Cortex of kidney (tissue), 1 donor: ENCODE measurements at places on chromosomes 6 and 20.

GRCh38 chr6:44740566-44741120 is 353.1 kb downstream of the CDC5L start:
- no peak for DNase-seq

DNA sequence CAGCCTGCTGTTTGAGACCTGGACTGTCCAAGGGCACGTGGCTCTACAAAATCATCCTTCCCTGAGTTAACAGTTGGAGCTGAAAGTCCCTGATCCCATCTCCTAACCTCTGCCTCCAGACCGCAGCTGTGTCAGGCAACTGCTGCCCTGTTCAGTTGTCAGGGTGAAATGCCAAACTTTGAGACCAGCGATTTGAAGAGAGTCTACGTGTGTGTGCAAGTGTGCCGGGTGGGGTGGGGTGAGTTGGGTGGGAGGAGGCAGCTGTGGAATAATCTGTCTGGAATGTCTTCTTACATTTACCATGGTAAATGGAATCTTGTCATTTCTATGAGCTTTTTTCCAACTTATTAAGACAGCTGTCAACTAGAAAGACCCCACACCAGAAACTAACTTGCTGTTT is 81.0 kb upstream of the FAM8A1 start:
- DNase-seq: no peak

DNA sequence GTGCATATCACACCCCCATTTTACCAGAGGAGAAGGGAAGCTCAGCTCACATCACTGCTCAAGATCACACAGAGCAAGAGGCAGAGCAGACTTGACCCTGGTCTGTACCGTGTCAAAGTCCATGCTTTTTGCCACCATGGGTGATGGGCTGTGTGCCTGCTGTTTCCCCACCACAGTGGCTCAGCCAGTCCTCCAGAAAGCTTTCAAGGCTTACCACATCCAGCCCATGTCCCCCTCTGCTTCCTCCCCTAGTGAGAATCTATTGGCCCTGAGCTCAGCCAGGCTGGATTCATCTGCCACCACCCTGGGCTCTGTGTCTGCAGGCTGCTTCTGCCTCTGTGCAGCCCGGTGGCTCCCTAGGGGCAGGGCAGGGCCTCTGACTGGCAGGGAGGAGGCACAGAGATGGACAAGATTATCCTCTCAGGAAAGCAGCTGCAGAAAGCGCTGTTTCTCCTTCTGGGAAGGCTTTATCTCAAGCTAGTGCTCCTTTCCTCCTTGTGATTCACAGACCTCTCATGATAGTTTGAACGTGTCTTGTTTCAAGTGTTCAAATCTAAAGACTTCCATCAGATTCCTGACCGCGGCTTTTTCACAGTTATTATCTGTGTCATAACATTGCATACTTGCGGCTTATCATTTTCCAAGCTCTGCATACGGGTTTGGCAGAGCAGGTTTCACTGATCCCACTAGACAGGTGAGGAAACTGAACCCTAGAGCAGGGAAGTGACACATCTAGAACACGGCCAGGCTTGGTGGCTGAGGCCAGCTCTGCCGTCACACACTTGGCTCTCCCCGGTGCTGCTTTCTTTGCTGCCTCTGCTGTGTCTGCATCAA is 37.4 kb downstream of the VEGFA start:
- DNase-seq: no peak

- no peak for DNase-seq
Observed at GRCh38 chr6:124683507-124683906, 278.7 kb upstream of the RNF217 start.

GRCh38 chr20:63495741-63496595 is 2.9 kb downstream of the EEF1A2 start:
- DNase-seq: no peak
